Caco-2 (cell line): ENCODE measurements at places on chromosomes 12 and 14.

- no peak for DNase-seq
Measured at GRCh38 chr12:98174428-98174809, 341.0 kb upstream of the TMPO start.

GRCh38 chr12:50924439-50925341 is 27.7 kb upstream of the HIGD1C start:
- no peak for DNase-seq

GRCh38 chr14:43087666-43088065 is 1419.4 kb downstream of the FSCB start:
- DNase-seq: no peak

DNA sequence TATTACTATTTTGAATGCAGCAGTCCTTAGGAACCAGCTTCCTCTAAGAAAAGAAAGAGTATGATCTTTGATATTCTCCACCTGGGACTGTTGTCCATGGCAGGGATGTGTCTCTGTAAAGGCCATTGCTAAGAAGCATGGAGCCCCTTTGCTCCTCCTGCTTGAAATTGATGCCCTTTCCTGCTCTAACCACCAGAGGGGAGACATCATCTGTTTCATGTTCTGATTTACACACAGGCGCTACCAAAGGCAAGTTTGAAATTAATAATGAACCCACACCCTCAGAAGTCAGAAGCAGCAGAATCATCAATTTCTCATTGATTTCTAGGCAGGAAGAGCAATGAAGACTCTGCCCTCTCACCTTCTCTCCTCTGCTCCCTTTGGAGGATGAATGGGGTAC is 253.8 kb downstream of the RMST start:
- DNase-seq: peak; percentile 33
